ENCODE measurements at places on chromosomes 6 and 20. TPM values are rescaled to one million over a fixed set of nuclear protein-coding genes. Genes with fewer than 3 reads are reported as not detected.

DNA sequence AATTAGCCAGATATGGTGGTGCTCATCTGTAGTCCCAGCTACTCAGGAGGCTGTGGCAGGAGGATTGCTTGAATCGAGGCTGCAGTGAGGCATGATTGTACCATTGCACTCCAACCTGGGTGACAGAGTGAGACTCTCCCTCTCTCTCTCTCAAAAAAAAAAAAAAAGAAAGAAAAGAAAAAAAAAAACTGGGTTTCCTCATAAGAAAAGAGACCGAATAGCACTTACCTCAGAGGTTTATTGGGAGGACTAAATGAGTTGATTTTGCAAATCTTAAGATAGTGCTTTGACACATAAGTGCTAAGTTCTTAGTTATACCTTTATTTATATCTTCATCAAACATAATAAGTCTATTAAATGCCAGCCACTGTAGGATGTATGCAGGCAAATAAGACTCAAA, 6.3 kb downstream of the VWA7 start:
- no peak for DNase-seq

DNA sequence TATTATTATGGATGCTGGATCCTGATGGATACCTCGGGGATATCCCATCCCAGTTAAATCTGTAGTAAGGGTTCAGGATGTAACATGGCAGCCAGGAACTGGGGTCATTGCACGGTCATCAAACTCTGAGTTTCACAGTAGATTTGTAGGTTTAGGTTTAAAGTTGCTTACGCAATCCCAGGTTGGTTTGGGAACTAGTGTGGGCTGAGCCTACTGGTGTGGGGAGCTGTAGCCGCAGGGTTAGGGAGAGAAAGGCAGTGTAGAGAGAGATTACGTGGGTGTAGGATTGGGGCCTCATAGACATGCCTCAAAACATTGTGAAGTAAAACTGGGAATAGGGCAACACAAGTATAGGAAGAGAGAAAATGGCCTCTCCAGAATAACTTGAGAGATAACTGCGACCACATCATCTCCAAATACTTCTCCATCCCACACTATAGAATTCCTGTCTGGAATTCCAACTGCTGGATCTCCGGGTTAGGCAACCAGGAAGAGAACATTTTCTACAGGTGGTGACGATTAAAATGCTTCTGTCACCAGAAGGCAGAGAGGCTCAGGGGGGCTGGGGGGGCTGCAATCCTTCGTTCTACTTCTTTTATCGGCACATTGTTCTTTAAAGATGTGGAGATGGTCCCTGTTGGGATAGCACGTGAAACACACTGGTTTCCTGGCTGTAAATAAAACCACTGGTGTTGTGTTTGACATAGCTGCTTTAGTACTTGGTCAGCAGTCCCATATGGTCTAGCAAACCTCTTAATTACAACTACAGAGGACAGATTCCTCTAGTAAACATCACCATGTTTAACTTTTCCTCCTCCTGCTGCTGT, 44.9 kb upstream of the TMEM170B start:
- no peak for DNase-seq

The ZNF165 gene
- 4.3 TPM for total RNA-seq

The JAG1 gene
- total RNA-seq, result 26.3 TPM

The IL20RA gene
- 0.22 TPM for total RNA-seq

The SPATA25 gene
- 0.87 TPM for total RNA-seq

The CDSN gene
- not detected for total RNA-seq

The PSORS1C2 gene
- total RNA-seq, result not detected

DNA sequence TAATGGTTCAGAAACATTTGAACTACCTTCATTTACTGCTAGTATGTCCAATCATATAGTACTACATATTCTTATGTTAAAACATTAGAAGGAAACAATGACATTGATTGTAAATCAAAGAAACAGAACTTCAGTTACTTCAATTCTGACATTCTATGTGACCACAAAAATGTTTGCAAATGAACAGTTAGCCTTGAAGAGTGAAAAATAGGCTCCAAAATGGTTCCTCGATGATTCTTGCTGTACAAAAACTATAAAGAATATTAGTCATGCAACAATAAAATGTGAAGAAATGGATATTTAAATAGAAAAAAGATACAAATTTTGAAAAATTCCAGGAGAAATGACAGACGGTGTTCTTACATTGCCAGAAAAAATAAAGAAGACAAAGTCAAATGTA, 686.9 kb downstream of the BCKDHB start:
- DNase-seq, result no peak

DNA sequence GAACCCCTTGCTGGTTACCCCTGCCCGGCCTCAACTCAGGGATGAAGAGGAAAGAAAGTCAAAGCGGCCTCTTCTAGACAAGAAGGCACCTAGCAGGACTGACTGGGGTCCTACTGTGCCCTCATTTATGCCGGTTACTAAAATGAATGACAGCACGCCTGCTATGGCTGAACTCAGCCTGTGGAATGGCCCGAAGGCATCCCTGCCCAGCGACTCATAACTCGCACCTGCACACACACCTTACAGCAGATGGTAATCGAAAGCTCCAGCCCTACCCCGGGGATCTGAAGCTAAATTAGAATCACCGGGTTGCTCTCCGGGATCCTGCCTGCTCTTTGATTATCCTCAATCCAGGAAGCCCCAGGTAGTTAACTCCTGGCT, 747 bp upstream of the TXNDC5 start:
- DNase-seq, result no peak

- peak; percentile 33 for DNase-seq
Observed at GRCh38 chr6:119129148-119129967, 50.9 kb upstream of the FAM184A start.

GRCh38 chr6:107786709-107787588, 37.2 kb downstream of the SCML4 start:
- no peak for DNase-seq

DNA sequence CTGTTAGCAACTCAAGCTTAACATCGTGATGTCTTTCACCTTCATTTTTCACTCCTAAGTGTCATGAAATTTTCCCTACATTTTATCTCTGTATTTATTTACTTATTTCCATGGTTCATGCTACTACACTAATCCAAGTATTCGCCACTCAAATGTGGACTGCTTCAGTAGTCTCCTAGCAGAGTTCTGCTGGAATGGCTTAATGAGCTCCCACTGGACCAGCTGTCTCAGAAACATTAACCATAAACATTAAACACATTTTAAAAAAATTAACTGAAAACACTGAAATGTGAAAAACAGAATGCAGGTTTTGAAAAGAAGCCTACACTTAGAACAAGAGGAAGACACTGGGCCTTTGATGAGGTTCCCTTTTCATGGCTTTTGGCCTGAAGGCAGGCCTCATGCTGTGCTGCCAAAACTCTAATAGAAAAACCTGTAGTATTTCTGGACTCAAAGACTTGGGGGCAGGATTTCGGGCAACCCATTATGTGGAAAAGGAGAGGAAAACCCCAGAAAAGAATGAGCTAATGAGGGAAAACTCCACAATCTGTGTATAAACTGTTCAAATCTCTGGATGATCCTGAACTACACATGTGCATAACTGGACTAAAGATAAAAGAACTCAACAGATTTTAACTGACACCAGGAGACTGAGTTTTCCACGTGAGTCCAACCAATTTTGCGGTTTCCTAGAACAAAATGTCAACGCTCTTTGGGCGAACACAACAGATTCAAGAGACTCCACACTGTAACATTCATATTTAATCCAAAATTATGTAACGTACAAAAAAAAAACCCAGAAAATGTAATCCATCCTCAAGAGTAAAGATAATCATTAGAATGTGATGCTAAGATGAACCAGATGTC, 33.0 kb downstream of the SAMD3 start:
- DNase-seq, result no peak

DNA sequence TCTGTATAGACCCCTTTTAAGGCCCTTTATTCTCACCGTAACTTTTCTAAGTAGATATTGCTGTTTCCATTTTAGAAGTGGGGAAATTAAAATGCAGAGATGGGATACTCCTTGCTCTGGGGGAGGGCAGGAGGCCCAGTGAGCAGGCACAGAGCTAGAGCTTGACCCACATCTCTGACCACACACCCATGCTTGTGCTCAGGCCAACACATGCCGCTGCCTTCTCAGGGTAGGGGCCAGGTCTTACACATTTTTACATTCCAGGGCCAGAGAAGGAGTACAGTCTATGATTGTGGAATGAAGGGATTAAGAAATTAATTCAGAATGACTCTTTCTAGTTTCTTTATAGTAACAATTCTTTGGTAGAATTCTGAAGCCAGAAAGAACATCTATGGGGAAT, 104.8 kb downstream of the SOBP start:
- DNase-seq, result no peak

- no peak for DNase-seq
Observed at GRCh38 chr6:43836507-43837240, 66.7 kb downstream of the VEGFA start.

GRCh38 chr6:55167860-55168259, 6.5 kb upstream of the HCRTR2 start:
- DNase-seq, result no peak

DNA sequence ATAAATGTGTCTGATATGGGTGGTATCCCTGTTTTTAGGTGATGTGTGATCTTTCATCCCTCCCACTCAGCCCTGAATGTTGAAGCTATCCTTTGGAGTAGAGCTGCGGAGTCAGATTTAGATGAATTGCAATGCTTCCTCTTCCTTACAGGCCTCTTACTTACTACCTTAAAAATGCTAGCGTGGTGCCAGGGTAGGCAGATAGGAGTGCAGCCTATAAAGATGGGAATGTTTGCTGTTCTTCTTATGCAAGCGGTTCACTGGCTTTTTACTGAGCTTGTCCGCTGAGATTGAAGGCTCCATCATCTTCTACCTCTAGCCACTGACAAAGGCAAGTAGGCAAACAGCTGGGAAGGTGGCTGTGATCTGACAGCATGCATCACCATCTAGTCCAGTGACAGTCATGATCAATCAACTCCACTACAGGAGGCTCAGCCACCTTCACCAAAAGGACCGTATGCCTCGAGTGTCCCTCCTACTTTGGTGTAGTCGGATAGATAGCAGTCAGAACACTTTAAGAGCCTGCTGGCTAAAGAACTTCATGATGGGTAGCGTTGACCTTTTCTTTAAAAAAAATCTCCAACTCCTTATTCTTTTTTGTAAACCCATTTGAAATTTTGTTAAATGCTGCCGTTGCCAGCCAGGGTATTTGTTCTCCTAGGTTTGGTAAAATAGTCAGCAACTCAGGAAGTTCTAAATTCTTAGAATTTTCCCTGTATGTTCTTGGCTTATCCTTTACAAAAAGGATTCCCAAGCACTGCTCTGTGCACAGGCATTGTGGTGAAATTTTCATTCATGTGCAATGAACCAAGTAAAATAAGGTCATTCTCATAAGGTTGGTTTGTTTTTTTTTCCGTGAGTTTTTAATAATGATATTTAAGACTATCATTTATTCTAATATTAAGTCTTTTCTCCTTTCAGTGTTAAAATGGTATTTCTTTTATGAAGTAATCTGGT, 169.6 kb downstream of the MTHFD1L start:
- DNase-seq, result no peak

The PLCB4 gene
- total RNA-seq, result 37.4 TPM

DNA sequence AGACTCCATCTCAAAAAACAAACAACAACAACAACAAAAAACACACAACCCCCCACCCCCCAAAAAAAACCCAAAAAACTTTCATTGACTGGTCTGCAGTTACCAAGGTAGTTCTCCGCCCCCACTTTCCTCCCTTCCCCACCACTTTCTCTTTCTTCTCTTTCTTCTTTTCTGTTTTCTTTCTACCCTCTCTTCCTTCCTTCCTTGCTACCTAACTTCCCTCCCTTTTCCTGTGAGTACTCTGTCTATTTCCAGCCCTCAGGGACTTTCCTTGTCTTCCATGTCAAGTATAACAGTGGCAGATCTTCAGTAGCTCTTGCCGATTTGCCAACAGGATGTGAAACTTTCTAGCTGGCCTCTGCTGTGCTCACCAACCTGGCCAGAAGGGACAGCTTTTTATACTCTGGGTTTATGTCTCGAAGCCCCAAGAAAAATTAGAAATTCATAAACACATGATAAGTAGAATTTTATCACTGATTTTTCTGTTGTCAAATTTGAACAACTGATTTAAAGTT, 399.5 kb downstream of the QKI start:
- DNase-seq, result no peak

The PROKR2 gene
- not detected for total RNA-seq

The FERMT1 gene
- total RNA-seq, result 26.1 TPM

DNA sequence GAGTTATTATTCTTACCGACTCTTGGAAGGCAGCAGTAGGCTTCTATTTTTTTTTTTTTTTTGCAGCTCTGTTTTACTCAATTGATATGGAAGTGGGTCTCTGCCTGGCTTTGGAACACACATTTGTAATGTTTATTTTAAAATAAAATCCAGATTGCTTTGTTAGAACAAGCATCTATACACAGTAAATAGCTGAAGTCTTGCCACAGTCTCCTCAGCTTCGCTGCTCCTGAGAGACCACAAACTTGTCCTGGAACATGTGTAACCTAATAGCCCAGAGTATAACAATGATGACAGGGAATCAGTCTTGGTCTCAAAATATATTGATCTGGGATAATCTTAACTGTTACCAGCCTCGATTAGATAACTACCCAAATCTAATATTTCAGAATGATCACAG, 299.8 kb upstream of the NOX3 start:
- no peak for DNase-seq

GRCh38 chr20:6612606-6612923, 154.9 kb upstream of the BMP2 start:
- no peak for DNase-seq

GRCh38 chr6:13365320-13365719, 37.0 kb upstream of the TBC1D7 start:
- no peak for DNase-seq

- peak; percentile 36 for DNase-seq
Observed at GRCh38 chr6:16277101-16277981, 39.0 kb downstream of the GMPR start.

The PIM1 gene
- total RNA-seq, result 20.9 TPM

The VEGFA gene
- 103 TPM for total RNA-seq

The SEMG1 gene
- not detected for total RNA-seq

- no peak for DNase-seq
Observed at GRCh38 chr20:63447320-63447719, 25.1 kb downstream of the KCNQ2 start.

- no peak for DNase-seq
Observed at GRCh38 chr6:56246541-56246880, 869 bp downstream of the COL21A1 start.

DNA sequence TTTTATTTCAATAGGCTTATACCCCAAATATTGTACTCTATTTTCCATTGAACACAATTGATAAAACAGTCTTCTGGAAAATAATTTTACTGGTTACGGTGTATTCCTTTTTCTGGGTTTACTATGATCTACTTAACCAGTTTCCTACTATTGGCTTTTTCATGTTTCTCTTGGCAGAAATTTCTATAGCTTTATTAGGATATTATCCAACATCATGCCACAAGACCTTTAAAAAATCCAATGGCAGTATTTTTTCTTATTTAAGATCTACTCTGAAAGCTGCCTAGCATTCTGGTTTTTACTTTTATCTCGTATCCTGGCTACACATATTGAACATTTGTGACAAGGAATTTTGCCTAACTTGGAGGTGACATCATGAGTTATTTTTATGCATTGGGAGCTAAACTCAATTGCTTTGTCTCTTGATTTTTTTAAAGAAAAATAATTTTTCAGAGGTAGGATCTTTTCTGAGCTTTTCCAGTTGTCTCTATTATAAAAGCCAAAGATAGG, 45.5 kb downstream of the SLC9A8 start:
- no peak for DNase-seq
